ENCODE measurements at places on chromosomes 2 and 18.

GRCh38 chr18:10013621-10014543, 100.1 kb downstream of the VAPA start:
- no peak for DNase-seq

- no peak for DNase-seq
These were observed 266.1 kb downstream of the SOCS6 start for GRCh38 chr18:70554854-70555445.

DNA sequence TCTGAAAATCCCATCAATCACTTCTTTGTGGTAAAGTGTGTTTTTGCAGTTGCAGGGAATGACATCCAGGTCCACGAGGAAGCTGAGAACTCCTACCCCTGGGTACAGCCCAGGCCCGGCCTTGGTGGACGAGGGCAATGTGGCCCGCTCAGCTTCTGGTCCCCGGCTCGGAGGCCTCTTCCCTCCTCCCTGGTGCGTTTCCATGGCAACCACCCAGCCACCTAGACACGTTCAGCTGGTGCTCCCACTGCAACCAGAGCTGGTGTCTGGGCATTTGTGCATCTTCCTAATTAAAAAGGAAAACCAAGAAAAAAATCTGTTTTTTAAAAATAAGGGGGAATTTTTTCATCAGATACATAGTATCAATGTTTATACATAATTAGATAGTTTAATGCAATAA, 603.6 kb upstream of the SALL3 start:
- DNase-seq, result no peak

GRCh38 chr18:2212598-2213205, 358.6 kb downstream of the METTL4 start:
- DNase-seq, result no peak

GRCh38 chr2:191811807-191812602, 34.9 kb downstream of the CAVIN2 start:
- peak; percentile 31 for DNase-seq

GRCh38 chr2:227570615-227571014, 28.1 kb upstream of the SCYGR2 start:
- DNase-seq, result no peak

DNA sequence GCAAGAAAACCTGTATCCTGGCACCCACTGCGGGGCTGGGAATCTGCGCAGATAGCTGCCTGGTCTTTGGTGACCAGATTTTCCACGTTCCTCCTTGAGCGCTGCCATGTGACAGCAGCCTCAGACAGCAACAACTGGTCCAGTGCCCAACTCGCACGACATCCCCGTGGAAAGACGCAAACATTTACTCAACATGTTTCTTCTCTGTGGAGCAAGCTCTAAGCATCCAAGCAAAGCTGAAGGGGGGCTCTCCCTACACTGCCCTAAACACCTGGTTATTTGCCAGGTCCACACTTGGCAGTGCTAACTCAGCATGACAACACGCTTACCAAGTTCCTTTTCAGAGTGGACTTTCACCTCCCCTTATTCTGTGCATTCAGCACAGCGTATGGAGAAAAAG, 11.3 kb downstream of the ZNF516 start:
- no peak for DNase-seq

DNA sequence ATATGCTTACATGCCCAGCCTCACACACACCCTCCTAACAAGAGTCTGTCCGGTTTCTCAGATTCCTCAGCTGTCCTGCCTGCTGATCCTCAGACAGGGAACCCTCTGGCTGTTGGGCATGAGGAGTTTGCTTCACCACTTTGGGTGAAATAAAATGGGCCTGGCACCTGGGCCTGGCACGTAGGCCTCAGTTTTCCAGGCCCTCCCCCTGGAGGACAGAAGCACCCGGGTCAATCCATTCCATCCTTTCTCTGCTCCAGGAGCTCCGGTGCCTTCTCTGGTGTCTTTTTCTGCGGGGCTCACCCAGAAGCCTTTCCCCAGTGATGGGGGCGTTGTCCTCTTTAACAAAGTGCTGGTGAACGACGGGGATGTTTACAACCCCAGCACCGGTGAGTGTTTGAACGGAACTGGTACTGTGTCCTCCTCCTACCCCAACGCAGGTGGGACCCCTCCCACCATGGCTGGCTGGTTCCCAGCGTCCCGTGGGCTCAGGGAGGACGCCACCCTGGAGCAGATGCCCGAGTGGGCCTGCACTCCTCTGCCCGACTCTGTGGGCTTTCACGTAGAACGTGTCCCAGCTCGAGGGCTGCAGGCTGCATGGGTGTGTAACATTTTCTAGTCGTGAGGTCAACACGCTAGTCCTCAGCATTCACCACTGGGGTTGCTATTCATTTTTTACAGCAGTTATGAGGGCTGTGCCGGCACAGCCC, 62.8 kb downstream of the EMILIN2 start:
- DNase-seq, result no peak

DNA sequence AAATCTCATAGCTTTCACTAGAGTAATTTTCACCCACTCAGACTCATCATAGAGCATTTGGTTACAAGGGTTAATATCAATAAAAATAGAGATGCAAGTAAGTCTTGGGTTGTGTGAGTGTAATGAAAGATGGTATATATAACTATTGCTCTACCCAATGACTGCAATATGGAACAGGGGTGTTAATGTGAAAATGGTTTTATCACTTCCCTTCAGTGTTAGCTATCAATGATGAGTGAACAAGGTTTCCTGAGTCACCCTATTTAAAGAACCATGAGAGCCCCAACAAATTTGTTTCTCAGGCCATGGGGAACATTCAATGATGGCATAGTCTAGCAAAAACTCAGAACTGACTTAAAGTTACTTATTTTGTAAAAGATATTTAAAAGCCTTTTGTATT, 1133.6 kb upstream of the ZEB2 start:
- DNase-seq, result no peak

DNA sequence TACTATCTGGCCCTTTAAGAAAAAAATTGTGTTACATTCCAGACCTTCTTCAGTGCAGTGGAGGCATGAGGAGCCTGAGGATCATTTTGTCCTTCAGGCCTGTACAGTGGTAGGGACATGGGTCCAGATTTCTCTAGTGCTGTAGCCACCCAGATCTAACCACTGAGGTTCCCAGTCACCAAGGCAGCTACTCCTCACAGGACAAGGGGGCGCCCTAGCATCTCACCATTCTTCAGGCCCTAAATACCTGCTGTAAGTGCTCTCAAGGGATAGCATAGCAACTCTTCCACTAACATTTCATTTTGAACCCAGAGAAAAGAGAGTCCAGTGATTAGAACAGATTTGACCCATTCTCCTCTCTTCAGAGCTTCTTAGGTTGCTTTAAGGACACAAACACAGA, 1533.0 kb downstream of the LRP1B start:
- DNase-seq, result no peak

DNA sequence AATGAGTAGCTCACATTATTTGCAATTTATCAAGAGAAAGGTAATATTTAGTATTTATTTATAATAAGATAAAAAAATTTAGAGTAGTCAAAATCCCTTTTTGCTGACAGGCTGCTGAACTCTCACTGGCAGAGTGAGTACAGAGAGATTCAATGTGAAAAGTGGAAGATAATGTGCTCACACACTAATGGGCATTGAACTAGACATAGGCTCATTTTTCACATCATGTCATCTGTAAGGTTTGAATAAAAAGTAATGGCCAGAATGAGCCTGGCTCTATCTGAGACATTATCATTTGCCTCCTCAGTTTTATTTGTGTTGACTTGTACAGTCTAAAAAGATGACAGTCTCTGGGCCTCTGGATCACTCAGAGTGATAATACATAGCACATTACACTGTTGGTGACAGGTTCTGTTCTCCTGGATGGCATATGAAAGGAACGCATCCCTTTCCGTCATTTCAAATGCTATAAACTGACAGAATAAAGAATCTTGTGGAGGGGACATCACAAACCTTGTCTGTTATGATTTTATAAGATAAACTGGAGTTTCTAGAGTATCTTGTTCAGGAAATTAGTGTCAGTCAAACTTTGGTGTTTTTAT, 812.9 kb downstream of the NR4A2 start:
- no peak for DNase-seq

GRCh38 chr2:53854678-53855077, 5.1 kb downstream of the GPR75 start:
- no peak for DNase-seq

GRCh38 chr2:144967961-144968360, 448.0 kb upstream of the ZEB2 start:
- no peak for DNase-seq

- DNase-seq, result no peak
These were observed 456.6 kb upstream of the CELF4 start for GRCh38 chr18:38022234-38022633.

GRCh38 chr2:132936791-132937190, 266.8 kb upstream of the LYPD1 start:
- DNase-seq, result no peak

GRCh38 chr2:241218131-241219029, 29.9 kb downstream of the ANO7 start:
- DNase-seq, result peak; percentile 58

- DNase-seq, result no peak
These were observed 2.9 kb downstream of the TBR1 start for GRCh38 chr2:161418715-161419637.

GRCh38 chr2:136010126-136010525, 24.7 kb upstream of the DARS1 start:
- no peak for DNase-seq
